Glomerular endothelial cell (primary cell): ENCODE measurements at places on chromosomes 6 and 20. TPM values are rescaled to one million over a fixed set of nuclear protein-coding genes. Genes with fewer than 3 reads are reported as not detected.

DNA sequence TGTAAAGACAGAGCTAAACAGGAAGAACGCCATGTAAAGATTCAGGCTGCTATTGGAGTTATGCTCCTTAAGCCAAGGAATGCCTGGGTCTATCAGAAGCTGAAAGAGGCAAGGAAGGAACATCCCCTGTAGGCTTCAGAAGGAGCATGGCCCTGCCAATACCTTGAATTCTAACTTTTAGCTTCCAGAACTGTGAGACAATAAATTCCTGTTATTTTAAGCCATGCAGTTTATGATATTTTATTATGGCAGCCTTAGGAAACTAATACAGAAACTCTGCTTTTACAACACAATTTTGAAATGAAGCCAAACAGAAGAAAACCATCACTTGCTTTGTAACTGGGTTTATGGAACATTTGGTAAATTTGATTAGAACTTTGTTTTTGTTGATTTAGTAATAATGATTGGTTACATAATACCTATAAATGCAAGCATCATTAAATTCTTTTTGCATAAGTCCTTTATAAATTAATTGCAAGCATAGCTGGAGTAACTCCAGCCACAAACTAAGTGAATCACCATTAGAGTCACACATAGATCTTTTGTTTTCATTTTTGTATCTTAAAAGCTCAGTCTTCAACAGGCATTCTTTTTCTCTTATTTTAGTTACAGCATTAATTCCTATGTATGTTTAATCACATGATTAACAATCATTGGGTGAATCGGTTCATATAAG is 33.5 kb upstream of the TSPYL1 start:
- no peak for DNase-seq

DNA sequence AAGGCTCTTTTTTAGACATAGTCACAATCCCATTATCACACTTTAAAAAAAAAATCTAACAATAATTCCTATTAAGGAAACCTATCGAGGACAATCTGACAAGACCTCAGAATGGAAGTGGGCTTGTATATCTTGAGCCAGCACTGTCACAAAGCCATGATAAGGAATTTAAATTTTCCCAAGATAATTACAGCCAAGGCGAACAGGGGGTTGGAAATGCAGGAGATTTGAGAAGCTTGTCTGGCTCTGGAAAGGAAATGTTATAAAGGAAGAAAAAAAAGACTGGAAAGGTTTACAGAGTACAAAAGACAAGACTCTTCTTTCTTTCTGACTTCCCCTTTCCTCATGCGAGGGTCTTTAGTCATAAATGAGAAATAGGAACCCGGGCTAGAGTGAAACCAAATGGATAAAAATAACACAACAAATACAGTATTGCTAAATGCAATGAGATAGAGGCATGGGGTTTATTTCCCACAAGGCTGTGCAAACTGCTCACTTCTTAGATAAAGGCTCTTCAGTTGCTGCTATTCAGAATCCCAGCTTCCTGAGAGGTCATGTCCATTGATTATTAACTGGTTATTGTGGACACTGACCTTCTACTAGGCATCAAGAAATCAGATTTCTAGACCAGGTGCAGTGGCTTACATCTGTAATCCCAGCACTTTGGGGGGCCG is 13.4 kb upstream of the GHRH start:
- DNase-seq = no peak

- DNase-seq = no peak
Measured at GRCh38 chr6:128432394-128432793, 88.0 kb downstream of the PTPRK start.

DNA sequence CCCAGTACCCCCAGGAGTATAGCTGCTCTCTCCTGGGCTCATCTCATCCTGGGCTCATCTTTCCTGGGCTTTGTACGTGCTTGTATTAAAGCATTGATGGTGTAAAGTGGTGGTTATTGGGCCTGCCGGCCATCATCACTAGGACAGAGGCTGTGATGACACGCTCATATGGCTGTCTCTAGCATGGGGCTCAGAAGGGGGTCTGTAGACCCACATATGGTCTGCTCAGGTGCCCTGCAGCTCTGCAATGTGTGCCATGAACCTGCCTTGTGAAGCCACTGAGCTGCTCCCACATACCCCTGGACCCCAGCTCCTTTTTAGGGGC is 143.4 kb downstream of the CDC5L start:
- no peak for DNase-seq

Gene SRSF12
- total RNA-seq = 0.18 and 0.44 TPM in 2 replicates

Gene SF3B5
- total RNA-seq = 137 and 163 TPM in 2 replicates

Gene PEX3
- total RNA-seq = 9.3 and 10.0 TPM in 2 replicates
